ENCODE measurements at places on chromosomes 1 and 21. TPM values are rescaled to one million over a fixed set of nuclear protein-coding genes. Genes with fewer than 3 reads are reported as not detected.

Gene TSPAN2
- total RNA-seq = 0.13 TPM

Gene THEM5
- not detected for total RNA-seq

Gene ANGEL2
- total RNA-seq = 22.4 TPM

Gene VPS26C
- 50.5 TPM for total RNA-seq

All from bronchial epithelial cell (primary cell).